ENCODE measurements at places on chromosomes 3 and 15. TPM values are rescaled to one million over a fixed set of nuclear protein-coding genes. Genes with fewer than 3 reads are reported as not detected.

FBXO40 gene
- not detected for total RNA-seq

CEP70 gene
- total RNA-seq, result 11.8 TPM

CLRN1 gene
- not detected for total RNA-seq

SPTBN5 gene
- total RNA-seq, result under 0.01 TPM

WDR49 gene
- total RNA-seq, result 23.2 TPM

GRCh38 chr15:35545316-35545823 lies 595 bp downstream of the DPH6 start:
- no peak for DNase-seq

- DNase-seq, result no peak
These were observed 138.4 kb downstream of the TNIK start for GRCh38 chr3:171321559-171322360.

DNA sequence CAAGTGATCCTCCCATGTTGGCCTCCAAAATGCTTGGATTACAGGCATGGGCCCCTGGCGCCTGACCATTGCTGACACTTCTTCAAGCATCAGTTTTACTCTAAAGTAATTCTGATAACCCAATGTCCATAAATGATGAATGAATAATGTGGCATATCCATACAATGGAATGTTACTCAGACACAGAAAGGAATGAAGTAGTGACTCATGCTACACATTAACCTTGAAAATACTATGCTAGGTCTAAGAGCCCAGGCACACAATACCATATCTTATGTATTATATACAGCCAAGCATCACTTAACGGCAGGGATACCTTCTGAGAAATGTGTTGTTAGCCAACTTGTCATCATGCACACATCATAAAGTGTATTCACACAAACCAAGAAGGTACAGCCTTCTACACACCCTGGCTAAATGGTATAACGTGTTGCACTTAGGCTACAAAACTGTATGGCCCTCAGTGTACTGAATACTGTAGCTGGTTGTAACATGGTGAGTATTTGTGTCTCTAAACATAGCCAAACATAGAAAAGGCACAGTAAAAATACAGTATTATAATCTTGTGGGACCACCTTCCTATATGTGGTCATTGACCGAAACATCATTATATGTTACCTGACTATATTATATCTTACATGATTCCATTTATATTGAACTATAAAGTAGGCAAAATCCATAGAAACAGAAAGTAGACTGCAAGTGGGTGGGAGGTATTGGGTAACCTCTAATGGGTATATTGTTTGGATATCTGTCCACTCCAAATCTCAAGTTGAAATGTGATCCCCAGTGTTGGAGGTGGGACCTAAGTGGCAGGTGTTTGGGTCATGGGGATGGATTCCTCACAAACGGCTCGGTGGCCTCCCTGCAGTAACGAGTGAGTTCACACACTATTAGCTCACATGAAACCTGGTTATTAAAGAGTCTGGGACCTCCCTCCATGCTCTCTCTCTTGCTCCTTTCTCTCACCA lies 31.4 kb downstream of the MKRN2 start:
- DNase-seq, result no peak

DNA sequence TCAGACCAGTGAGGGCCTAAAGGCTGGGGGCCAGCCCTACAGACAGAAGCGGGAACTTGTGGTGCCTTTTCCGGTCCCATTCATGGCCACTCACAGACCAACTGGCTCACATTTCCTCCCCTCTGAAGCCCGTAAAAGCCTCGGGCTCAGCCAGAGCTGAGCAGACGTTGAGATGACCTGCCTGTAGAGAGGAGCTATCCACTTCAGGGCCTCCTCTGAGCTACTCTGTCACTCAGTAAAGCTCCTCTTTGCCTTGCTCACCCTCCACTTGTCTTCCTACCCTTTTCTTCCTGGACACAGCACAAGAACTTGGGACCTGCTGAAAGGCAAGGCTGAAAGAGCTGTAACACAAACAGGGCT lies 53.5 kb downstream of the SLMAP start:
- no peak for DNase-seq

DNA sequence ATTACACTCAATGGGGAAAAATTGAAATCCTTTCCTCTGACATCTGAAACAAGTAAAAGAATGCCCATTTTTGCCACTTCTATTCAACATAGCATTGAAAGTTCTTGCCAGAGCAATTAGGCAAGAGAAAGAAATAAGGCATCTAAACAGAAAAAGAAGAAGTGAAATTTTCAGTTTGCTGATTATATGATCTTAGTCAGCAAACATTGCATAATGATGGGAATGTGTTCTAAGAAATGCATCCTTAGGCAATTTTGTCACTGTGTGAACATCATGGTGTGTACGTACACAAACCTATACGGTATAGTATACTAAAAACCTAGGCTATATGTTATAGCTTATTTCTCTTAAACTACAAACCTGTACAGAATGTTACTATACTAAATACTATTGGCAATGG lies 278.0 kb downstream of the CGGBP1 start:
- no peak for DNase-seq

GRCh38 chr3:12644331-12644937 lies 19.5 kb downstream of the RAF1 start:
- no peak for DNase-seq

DNA sequence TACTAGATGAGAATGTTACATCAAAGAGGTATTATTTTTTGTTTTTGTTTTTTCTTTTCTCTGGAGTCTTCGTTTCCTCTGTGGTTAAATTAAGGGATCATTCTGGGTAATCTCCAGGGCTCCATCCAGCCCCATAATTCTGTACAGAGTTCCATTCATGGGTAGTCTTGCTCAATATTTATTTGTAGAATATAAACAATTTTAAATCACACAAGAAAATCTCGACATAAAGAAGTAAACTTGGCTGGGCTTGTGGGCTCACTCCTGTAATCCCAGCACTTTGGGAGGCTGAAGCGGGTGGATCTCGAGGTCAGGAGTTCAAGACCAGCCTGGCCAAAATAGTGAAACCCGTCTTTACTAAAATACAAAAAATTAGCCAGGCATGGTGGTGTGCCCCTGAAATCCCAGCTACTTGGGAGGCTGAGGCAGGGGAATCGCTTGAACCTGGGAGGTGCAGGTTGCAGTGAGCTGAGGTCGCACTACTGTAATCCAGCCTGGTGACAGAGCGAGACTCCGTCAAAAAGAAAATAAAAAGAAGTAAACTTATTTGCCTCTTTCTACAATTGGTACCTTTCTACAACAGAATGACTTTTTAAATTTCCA lies 166.8 kb upstream of the TGFBR2 start:
- DNase-seq, result no peak

GRCh38 chr15:34721802-34722438 lies 32.9 kb downstream of the GJD2 start:
- DNase-seq, result no peak
